Right renal pelvis (tissue), 4 donors: ENCODE measurements at places on chromosomes 13 and 19. TPM values are rescaled to one million over a fixed set of nuclear protein-coding genes. Genes with fewer than 3 reads are reported as not detected.

DNA sequence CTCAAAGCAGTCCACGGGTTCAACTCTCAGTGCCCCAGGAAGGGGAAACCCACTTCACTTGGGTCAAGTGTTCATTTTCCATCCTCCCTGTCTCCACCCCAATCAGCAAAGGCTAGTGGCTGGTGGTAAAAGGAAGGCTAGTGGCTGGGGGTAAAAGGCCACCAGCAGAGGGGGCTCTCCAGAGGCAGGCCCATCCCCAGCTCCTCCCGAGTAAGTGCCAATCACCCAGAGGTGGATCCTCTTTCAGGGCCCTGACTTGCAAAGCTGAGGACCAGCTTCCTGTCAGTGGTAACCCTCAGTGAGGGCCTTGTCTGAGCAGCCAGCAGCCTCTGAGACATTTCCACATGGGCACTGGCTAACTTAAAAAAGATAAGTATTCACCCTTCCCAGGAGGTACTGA lies 22.0 kb upstream of the TPT1 start:
- DNase-seq = no peak

GRCh38 chr13:48973845-48974431 lies 1.8 kb upstream of the FNDC3A start:
- no peak for DNase-seq

Gene ZNF573
- polyA plus RNA-seq = 10.8 TPM

DNA sequence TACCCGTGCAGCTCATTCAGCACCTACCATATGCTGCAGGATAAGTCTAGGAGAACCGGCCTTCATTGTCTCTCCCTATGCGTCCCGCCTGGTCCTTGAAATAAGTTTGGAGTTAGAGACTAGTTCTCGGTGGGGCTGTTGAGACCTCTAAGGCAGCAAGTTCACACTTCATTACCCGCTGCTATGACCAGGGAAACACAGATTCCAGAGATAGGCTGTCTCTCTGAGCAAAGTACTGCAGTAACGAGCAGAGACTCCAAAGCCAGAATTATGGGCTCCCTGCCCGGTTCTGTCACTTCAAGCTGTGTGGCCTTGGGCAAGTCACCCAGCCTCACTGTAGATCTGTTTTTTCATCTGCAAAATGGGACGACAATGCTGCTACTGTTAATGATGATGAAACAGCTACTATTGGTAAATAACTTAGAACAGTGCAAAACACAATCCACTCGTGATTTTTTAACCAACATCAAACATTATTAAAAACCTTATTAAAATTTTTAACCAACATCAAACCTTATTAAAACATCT lies 184.1 kb downstream of the USP12 start:
- no peak for DNase-seq

GRCh38 chr13:48993150-48993549 lies 17.4 kb downstream of the FNDC3A start:
- no peak for DNase-seq

DNA sequence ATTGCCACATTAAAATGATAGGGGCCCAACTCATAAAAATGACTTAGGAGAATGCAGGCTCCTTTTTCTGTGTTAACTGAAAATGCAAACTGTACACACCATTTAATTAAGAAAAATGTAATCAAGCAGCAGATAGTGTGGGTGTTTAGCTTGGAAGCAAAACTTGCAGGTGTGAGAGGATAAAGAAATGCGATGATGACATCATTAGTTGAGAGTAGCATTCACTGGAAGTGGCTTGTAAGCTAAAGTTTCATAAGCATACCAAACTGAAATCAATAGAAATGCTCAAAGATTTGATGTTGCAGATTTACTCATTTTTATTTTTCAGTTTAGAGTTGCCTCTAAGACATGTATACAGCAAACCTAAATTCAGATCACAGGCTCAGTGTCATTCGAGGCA lies 86.6 kb downstream of the PRR20E start:
- no peak for DNase-seq

DNA sequence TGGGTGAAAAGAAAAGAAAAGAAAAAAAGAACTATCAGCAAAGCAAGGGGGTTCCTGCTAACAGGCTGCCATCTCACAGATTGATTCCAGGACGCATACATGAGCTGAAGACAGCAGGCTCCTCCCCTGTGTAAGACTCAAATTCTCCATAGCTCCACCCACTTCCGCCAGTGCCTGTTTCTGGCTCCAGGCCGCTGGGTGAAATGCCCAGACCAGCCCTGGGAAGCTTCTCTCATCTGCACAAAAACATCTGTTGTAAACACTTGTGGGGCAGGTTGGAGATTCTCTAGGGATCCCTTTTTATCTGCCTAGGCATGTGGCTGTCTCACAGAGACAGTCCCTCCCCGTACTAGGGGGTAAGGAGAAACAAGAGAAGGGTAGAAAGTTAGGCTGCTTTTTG lies 1054.4 kb upstream of the SPRY2 start:
- DNase-seq = no peak

DNA sequence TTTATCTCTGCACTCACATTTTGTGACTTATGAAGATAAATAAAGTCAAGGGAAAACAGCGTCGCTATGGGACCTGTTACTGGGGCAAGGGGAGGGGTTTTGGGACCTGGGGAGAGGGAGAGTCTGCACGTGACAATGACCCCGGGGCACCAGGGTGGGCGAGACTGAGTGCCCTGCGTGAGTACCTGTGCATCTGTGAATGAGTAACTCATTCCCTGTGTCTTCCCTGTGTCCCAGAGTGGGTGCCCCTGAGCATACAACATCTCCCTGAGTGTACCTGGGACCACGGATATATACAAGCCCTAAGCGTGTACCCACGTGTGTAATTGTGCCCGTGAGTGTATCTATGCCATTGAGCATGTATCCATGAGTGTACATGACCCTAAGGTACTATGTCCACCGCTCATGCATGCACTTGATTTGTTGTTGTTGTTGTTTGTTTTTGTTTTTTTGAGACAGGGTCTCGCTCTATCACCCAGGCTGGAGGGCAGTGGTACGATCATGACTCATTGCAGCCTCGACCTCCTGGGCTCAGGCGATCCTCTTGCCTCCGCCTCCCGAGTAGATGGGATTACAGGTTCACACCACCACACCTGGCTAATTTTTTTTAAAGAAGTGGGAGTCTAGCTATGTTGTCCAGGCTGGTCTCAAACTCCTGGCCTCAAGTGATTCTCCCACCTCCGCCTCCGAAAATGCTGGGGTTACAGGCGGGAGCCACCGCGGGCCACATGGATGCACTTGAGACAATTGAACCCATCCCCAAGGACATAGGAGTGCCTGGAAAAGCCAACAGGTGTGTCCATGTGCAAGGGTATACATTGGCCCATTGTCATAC lies 645 bp upstream of the TRAPPC5 start:
- no peak for DNase-seq

DNA sequence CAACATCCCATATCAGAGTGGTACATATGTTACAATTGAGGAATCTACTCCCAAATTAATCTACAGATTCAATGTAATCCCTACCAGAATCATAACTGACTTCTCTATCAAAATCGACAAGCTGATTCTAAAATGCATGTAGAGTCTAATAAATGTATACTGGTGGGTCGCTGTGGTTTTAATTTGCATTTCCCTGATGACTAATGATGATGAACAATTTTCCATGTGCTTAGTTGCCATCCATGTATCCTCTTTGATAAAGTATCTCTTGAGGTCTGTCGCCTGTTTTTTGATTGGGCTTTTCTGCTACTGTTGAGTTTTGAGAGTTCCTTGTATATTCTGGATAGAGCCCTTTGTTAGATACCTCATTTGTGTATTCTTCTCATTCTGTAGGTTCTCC lies 43.8 kb downstream of the KLF12 start:
- DNase-seq = no peak

Gene RFPL4AL1
- not detected for polyA plus RNA-seq

- DNase-seq = no peak
Measured at GRCh38 chr19:41799444-41800000, 3.1 kb downstream of the CEACAM3 start.

Gene GPATCH1
- polyA plus RNA-seq = 12.1 TPM

DNA sequence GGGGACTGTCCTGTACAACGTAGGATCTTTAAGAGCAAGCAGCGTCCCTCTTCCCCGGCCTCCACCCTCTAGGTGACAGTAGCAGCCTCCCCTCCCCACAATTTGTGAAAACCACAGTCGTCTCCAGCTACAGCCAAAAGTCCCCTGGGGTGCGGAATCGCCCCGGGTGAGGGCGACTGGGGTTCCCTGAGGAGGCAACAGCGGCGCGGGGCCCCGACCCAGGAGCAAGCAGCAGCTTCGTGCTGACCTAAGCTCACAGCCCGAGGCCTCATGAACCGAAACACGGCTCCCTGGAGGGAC lies 322 bp downstream of the ZNF558 start:
- DNase-seq = no peak

- no peak for DNase-seq
Measured at GRCh38 chr13:28623782-28624706, 34.9 kb upstream of the POMP start.

Gene PRPF31
- 81.6 TPM for polyA plus RNA-seq

- DNase-seq = no peak
Measured at GRCh38 chr13:110015253-110015652, 228.9 kb upstream of the IRS2 start.

Gene ZNF83
- polyA plus RNA-seq = 74.7 TPM

Gene KCTD4
- polyA plus RNA-seq = 0.74 TPM

Gene SYNE4
- 10.2 TPM for polyA plus RNA-seq

DNA sequence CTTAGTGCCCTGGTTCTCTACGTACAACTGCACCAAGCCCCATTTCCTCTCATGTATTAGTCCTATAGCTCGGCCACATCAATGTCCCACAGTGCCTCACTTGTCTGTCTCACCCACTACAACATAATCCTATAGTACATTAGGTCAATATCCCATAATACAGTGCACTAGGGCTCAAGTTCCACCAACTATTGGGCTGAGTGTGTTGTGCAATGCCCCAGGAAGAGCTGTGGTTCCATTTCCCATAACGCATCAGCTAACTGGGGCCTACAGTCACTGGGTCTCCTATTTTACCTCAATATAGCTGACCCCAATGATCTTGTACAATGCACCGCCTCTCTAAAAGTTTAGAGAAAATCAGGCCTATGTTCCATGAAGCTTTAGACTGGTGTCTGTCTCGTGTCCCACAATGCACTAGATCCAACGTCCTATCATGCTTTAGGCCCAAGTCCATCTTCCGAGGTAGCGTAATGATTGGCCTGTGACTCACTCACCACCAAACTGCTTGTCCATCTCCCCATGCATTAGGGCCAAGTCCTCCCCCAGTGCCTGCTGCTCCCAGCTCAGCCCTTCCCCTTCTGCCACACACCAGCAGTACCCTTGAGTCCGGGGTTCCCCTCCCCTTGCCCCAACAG lies 21.8 kb downstream of the TSKS start:
- DNase-seq = no peak

DNA sequence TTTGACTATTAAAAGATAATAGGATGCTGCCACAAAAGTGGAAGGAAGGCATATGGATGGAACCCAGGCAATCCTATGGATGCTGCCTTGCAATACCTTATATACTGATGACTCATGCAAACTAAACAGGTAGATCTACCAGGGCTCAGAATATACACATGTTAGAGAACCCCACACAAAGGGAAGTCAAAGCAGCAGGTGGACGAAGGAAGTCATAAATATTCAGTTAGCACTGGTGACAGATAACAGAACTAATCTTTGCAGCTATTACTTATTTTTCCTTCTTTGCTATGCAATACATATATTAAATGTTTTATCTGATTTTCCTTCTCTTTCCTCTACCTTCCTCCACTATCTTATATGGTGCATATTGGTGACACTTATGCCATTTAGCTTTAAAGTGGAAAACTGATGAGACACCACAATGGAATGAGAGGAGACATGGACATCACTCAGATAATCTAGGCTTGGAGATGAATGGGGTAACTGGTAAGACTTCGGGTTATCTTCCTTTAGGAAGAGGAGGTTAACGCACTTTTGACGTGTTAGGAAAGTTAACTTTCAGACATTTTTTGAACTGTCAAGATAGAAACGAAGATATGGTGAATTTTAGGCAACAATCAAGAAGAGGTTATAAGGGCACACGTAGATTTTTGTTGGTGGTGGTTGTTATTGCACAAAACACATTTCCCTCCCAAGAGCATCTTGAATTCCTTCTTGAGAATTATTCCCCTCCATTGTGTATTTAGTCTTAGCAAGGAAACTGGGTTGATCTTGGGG lies 39.8 kb upstream of the MBNL2 start:
- no peak for DNase-seq

Gene ATP8B3
- 0.51 TPM for polyA plus RNA-seq

GRCh38 chr13:113418722-113419049 lies 34.6 kb downstream of the ADPRHL1 start:
- DNase-seq = no peak

DNA sequence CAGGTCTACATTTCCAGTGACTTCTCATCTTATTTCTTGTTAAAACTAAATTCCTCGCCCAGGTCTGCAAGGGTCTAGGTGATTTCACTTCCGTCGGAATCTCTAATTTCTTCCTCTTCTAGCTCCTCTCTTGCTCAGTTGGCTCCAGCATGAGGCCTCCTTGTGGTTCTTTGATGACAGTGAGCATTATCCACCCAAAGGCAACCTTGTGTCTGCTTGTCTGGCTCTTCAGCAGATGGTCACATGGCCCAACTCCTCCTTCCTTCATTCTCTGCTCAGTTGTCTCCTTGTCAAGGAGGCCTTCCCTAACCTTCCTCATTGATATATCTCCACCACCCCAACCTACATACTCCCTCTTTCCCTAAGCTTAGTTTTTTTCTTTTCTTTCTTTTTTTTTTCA lies 1391.4 kb downstream of the EFNB2 start:
- DNase-seq = no peak

Gene FBXO17
- polyA plus RNA-seq = 66.3 TPM

GRCh38 chr13:113420833-113421600 lies 32.3 kb downstream of the ADPRHL1 start:
- DNase-seq = no peak

DNA sequence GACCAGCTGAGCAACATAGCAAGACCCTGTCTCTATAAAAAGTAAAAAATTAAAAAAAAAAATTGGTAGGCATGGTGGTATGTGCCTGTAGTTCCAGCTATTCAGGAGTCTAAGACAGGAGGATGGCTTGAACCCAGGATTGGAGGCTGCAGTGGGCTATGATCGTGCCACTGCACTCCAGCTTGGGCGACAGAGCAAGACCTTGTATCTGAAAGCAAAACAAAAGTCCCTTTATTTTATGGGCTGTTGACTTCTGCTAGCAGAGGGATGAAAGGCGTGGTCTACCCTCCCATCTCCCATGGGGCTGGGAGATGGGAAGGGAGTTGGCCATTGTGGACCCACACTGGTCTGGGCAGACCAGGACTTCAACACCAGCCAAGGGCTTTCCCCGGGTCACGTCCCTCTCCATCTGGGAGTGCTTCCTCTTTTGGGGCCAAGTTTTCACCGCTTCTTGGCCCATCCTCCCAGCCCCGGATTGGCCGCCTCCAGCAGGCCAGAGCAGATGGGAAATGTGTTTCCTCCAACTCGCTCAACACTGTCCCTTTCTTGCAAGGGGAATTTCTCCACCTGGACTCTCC lies 2.2 kb upstream of the TNFSF9 start:
- no peak for DNase-seq

Gene ZNF829
- polyA plus RNA-seq = 7.2 TPM

DNA sequence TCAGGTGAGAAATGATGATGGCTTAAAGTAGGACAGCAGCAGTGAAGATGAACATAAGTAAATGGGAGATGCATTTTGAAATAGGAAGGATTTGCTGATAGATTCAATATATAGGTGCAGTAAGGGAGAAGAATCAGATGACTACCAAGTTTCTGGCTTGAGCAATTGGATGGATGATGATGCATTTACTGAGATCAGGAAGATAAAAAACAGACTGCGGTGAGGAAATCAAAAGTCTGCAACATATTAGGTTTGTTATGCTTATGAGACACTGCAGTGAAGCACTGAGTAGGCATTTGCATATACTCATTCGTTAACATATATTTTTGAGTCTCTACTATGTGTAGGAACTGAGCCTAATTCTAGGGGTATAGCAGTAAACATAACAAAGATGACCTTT lies 184.2 kb downstream of the LACC1 start:
- DNase-seq = no peak
